NCI-H1092 treated with DMSO at 0.1 percent for 48 hours (cell line): ENCODE measurements at places on chromosomes 2 and 18.

DNA sequence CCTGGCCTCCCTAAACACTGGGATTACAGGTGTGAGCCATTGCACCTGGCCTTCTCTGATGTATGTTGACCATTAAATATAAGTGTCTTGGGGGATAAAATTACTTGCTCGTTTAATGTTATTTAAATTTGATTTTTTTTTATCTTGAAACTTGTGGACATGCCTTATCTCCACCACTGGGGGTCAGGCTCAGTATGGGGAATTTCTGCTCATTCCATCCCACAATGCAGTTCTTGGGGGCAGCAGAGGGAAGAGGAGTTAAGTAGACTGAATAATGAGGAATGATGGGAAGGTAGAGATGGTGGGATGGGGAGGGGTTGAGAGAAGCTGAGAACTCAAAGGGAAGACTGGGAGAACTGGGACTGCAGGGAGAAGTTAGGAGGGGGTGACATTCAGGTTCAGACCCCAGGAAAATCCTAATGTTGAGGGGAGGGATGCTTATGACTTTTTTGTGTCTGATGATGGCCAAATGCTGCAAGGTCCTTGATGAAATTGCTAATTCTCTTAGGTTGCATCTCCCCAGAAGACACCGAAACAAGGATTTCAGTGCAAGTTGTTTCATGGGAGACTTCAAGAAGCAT is 174.2 kb downstream of the MIB1 start:
- peak; percentile 20 for DNase-seq

DNA sequence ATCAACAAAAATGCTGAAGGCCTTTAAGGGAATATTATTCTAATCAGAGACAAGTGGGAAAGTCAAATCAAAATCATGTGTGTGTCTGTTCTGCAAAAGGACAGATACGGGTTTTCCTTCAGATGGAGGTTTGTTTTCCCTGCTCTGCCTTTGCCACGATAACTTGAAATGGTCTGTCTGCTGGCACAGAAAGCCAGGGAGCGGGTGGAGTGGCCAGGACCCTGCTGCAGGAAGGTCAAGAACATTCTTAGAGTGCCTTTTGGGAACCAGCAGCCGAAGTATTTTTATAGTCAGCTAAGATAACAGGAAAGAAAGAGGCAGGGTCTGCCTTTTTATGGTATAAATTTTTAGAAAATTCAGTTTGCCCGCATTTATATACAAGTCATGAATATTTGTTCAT is 234.2 kb downstream of the LTBP1 start:
- no peak for DNase-seq

DNA sequence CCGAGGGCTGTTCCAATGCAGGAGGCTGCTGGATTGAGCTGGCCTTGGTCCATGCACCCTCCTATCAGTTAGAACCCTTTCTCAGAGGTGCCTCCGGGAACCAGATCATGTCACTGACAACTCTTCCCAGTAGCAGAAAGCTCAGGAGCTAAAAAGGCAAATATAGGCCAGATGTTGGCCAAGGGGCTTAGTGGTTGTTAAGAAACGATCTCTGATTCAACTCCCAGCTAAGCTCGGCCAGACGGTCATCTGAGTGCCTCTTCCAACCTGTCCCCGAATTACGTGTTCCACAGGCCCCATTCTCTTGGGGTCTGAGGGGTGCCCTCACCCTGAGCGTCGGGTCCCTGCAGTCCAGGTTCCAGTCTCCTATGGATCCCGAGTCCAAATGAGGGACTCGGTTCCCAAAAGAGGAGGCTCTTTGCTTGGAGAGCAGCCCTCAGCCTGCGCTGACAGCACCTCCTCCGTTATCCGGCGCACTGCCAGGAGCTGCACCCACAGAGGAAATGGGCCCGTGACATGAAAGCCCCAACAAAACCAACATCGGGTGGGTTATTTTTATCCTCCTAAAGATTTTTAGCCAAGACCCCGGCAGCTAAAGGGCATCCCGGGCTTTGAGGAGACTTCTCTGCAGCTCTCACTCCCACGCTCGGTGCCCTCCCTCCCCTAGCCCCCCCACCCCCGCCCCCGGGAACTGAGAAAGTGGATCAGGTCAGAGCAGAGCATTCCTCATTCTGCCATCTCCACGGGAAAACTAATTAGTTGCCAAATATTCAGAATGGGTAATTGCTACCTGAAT is 106.6 kb upstream of the ID2 start:
- DNase-seq, result no peak

- no peak for DNase-seq
Observed at GRCh38 chr18:65547046-65547445, 203.8 kb upstream of the CDH7 start.

- DNase-seq, result no peak
Observed at GRCh38 chr18:75267643-75268363, 57.2 kb downstream of the TSHZ1 start.

- no peak for DNase-seq
Observed at GRCh38 chr2:181005809-181006208, 25.4 kb downstream of the UBE2E3 start.

- DNase-seq, result no peak
Observed at GRCh38 chr2:235637896-235638295, 144.1 kb downstream of the AGAP1 start.

- DNase-seq, result no peak
Observed at GRCh38 chr2:37825586-37825985, 99.5 kb upstream of the RMDN2 start.

DNA sequence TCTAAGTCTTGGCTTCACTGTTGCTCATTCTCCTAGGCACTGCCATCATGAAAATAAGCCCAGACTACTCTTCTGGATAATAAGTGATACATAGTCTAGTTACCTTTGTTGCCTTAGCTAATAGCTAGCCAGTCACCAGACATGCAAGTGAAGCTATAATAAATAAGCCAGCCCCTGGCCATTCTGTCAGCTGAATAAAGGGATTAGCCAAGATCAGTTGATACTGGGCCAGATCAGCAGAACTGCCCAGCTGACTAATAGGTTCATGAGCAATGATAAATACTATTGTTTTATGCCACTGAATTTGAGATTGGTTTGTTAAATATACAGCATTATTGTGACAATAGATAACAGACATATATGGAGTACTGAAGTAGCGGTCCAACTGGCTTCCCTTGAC is 8.0 kb upstream of the C2orf69 start:
- no peak for DNase-seq

- no peak for DNase-seq
Observed at GRCh38 chr18:13713455-13714055, 12.8 kb downstream of the FAM210A start.

DNA sequence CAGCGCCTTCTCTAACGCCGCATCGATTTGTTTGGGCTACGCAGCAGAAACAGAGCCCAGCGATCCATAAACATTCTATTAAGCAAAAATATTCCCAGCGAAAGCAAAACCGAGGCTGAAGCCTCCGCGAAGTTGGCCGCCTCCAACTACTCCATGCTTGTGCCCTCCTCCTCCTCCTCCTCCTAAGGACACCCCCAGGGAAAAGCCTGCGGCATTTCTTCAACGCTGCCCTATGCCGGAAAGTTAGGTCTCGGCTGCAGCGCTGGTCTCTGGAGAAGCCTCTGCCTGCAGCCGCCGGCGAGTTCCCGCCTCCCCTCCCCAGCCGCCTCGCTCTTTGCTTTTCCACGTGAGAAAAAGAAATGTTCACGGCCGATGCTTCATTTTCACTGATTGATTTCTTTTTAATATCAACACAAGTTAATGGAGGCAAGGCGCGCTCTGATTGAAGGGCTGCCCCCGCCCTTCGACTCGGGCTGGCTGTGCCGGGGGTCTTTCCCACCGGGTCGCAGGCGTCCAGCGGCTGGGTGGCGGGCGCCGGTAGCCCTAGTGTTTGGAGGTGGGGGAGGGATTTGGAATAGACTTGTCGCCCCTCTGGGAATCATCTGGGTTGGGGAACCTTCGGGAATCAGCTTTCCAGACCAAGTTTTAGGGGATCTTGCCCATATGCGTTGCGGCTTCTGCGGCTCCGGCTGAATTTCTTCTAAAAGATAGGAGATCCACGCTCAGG is 3.9 kb downstream of the NRP2 start:
- DNase-seq, result no peak

DNA sequence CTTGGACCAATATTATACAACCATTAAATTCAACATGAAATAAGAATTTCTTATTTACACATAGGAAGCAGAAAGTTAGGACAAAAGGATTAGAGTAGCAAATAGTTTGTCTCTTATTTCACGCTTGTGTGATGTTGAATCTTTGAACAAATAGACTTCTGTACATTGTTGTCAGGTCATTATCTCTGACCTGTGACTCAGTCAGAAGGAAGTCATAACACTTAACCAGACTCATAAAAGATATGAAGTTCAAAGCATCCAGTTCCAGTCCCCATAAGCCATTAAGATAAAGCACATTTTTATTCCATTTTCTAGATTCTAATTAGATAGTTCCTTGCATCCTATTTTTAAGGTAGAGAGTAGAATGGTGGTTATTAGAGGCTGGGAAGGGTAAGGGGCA is 130.8 kb downstream of the UPP2 start:
- DNase-seq, result no peak

- DNase-seq, result no peak
Observed at GRCh38 chr2:86570059-86570458, 6.8 kb upstream of the CHMP3 start.

DNA sequence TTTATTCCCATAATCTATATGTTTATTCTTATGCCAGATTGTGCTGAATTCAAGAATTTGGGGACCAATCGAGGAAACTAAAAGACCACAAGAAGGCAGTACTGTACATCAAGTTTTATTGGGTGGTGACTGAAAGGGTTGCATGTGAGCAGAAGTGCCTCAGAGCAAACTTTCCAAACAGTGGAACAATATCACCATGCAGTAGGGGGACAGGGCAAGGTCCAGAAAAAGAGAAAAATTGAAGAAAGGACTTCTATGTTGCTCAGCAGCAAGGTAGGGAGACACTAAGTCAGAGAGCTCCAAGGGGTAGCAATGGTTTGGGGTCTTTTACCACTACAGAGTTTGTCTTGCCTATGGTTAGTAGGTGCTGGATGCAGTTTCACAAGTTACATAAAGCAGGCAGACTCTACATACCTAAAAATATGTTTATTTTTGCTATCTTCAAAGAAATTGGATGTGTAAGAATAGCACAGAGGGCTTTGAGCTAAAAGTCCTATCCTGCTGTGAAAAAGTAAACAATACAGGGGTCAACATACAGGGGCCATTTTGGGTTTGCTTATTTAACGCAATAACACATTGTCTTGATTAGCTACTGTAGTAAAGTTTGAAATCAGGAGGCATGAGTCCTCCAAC is 43.8 kb upstream of the ZBTB14 start:
- no peak for DNase-seq

- no peak for DNase-seq
Observed at GRCh38 chr2:101524806-101525430, 50.0 kb upstream of the RFX8 start.

GRCh38 chr2:202317080-202317857 is 51.7 kb downstream of the NOP58 start:
- DNase-seq, result no peak

DNA sequence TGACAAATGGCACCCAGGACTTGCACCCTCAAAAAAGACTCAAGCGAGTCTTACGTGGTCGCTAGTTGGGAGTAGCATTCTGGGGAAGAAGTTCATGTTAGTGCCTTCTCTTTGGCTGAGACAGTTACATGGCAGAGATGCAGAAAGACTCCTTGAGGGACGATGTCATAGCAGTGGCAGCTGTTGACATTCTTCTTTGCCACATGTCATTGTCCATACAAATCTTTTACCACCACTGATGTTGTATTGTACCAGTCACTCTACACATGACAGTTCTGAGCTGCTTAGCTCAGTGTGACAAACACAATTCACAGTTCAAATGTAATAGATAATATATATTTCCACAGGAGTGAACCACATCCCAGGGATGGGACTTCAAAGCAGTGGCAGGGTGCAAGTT is 197.1 kb downstream of the TCF4 start:
- DNase-seq, result no peak

GRCh38 chr2:11636593-11637295 is 33.3 kb downstream of the NTSR2 start:
- DNase-seq, result no peak

DNA sequence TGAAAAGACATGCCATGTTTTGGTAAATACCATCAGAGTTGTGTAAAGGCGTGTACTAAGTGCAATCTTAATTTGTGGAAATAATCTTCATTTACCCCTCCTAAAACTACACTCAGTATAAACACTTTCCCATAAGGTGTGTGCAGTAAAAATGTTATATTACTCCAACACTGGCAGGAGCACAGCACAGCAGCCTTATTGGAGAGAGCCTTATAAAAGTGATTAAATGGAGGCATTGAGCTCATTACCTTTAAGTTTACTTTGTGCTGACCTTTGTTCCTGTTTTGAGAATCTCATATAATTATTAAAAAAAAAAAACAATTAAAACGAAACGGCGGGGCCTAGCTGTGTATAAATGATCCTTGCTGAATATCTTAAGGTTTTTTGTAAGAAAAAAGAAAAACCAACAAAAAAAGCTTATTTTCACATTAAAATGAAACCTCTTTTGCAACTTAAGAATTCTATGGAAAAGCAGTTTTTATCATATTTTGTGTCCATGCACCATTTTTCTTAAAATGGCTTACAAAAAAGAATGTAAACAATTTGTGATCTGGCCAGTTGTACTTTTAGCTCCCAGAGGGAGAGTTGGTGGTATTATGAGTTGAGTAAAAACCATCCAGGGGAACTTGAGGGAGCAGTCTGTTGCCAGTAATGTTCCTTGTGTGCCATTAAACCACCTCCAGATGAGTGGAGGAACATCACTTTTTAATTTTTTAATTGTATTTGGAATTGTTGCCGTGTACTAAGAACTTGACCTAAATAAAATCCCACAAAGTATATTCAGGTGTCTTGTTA is 103.4 kb downstream of the ABI2 start:
- no peak for DNase-seq

- no peak for DNase-seq
Observed at GRCh38 chr2:181036848-181037603, 56.6 kb downstream of the UBE2E3 start.

- no peak for DNase-seq
Observed at GRCh38 chr2:120740375-120740764, 4.7 kb downstream of the GLI2 start.

GRCh38 chr2:24259316-24259715 is 84.5 kb downstream of the FAM228A start:
- no peak for DNase-seq

- DNase-seq, result no peak
Observed at GRCh38 chr2:79131687-79132086, 11.4 kb downstream of the REG1A start.

DNA sequence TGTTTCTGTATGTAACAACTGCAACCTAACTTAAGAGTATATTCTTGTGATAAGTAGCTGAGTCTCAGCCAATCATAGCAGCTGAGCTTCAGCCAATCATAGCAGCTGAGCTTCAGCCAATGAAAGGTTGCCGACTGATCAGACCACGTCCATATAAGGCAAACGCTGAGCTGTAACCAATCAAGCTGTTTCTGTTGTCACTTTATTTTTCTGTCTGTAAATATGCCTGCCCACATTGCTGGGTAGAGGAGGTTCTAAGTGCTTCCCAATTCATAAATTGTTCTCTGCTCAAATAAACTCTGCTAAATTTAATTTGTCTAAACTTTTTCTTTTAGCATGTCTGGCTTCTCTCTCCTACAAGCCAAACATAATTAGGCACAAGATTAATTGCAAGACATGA is 231.5 kb upstream of the TCF4 start:
- no peak for DNase-seq
